Astrocyte (in vitro differentiated cells and primary cell): ENCODE measurements at places on chromosomes 16 and 17. TPM values are rescaled to one million over a fixed set of nuclear protein-coding genes. Genes with fewer than 3 reads are reported as not detected.

The ARL5C gene
- not detected in 2 replicates for total RNA-seq

The TP53TG3 gene
- total RNA-seq = not detected in 2 replicates

The CSH2 gene
- total RNA-seq = 4.3 and 5.8 TPM in 2 replicates

The CES3 gene
- total RNA-seq = 0.77 and 1.5 TPM in 2 replicates

DNA sequence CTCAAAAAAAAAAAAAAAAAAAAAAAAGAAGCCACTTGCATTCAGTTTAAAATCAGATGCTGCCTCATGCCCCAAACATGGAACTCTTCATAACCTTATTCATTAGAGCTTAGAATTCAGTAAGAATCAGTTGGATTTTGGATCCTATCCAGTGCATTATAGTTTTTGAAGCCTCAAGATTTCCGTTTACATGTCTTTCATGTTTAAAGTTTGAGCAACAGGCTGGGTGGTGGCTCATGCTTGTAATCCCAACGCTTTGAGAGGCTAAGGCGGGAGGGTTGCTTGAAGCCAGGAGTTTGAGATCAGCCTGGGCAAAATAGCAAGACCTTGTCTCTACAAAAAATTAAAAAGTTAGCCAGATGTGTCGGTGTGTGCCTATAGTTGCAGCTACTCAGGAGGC lies 55.0 kb downstream of the SNTB2 start:
- H3K36me3 ChIP-seq = peaks cover 4% of the 10 kb centered on the region
- no peak overlapping the region for H3K4me3 ChIP-seq
- no peaks in the 10 kb centered on the region for H3K27me3 ChIP-seq
- peaks cover 7% of the 10 kb centered on the region for H3K4me1 ChIP-seq

- H3K36me3 ChIP-seq = no peaks in the 10 kb centered on the region
- no peaks in the 10 kb centered on the region for H3K4me1 ChIP-seq
- H3K27ac ChIP-seq = no peak overlapping the region
- no peak overlapping the region for H3K4me3 ChIP-seq
- H3K27me3 ChIP-seq = peaks cover 2% of the 10 kb centered on the region
Observed at GRCh38 chr16:54129810-54130209, 156.8 kb downstream of the IRX3 start.

- no peak for DNase-seq
- no peaks in the 10 kb centered on the region for H3K36me3 ChIP-seq
- no peak overlapping the region for H3K4me3 ChIP-seq
- H3K27ac ChIP-seq = no peak overlapping the region
Observed at GRCh38 chr16:75770051-75770450, 43.8 kb upstream of the CPHXL start.

- no peaks in the 10 kb centered on the region for H3K4me1 ChIP-seq
- DNase-seq = no peak
- H3K27me3 ChIP-seq = peaks cover 12% of the 10 kb centered on the region
- no peaks in the 10 kb centered on the region for H3K36me3 ChIP-seq
- no peak overlapping the region for H3K27ac ChIP-seq
Observed at GRCh38 chr17:58268326-58268725, 12.4 kb downstream of the MPO start.

- H3K4me1 ChIP-seq = no peaks in the 10 kb centered on the region
- no peak overlapping the region for H3K27ac ChIP-seq
- DNase-seq = peak; percentile 5
- H3K36me3 ChIP-seq = no peaks in the 10 kb centered on the region
- H3K27me3 ChIP-seq = no peaks in the 10 kb centered on the region
Observed at GRCh38 chr17:61009663-61010062, 332.0 kb downstream of the BCAS3 start.

- DNase-seq = no peak
- no peaks in the 10 kb centered on the region for H3K36me3 ChIP-seq
- no peaks in the 10 kb centered on the region for H3K4me1 ChIP-seq
- H3K27ac ChIP-seq = no peak overlapping the region
Observed at GRCh38 chr17:34570506-34570905, 8.9 kb upstream of the TMEM132E start.

DNA sequence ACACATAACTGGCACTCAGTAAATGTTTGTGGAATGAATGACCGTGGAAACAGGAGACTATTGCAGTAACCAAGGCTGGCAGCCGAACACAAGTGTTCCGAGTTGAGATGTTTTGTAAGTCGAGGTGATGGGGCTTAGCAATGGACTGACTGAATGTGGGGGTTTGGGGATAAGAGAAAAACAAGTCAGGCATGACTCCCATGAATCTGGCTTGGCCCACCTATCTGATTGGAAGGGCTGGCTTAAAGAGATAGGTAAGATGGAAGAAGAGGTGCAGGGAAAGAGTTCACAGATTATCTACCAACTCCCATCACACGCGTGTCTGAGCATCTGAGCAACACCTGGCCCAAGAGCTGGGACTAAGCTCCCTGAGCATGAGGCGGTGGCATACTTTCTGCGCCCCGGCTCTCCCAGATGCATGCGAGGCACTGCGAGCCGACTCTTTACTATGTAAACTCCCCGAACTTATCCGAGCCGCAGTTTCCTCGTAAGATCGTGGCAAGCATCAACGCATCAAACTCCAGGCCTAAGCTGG lies 539 bp downstream of the IFT20 start:
- H3K36me3 ChIP-seq = no peaks in the 10 kb centered on the region
- H3K4me3 ChIP-seq = peak overlapping the region; percentile 95
- H3K27ac ChIP-seq = peak overlapping the region; percentile 99
- H3K27me3 ChIP-seq = no peaks in the 10 kb centered on the region
- DNase-seq = no peak

DNA sequence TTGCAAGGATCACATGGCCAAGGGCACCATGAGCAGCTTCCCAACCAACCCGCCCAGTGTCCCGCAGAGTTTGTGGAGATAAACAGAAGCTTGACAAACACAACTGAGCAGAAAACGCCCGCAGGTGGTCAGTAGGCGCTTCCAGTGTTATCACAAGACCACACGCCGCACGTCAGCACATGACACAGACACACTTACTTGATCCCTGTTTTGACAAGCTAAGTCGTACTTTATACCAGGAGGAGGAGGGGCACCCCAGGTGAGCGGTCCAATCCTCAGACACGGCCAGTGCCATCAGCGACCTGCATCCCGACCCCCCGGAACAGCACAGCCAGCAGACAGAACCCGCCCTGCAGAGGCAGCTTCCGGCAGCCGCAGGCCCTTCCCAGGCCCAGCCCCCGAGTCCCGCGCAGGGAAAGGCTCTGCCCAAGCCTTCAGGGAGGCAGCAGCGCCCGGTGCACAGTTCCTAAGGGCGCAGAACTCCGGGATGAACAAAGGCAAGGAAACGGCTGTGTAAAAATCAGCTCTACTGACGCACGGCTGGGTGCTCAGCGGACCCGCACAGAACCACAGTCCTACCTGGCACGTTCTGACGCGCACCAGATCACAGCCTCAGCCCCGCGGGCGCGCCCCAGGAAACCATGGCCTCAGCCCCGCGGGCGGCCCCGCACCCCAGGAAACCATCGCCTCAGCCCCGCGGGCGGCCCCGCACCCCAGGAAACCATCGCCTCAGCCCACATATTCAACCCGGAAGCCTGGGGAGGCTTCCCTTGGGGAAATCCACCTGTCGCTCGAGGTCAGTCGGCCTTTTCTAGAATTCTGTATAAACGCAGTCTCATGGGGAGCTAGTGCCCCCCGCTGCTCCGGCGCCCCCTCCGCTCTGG lies 27.8 kb downstream of the AXIN1 start:
- H3K36me3 ChIP-seq = no peaks in the 10 kb centered on the region
- H3K27me3 ChIP-seq = no peaks in the 10 kb centered on the region
- peaks cover 13% of the 10 kb centered on the region for H3K4me1 ChIP-seq

DNA sequence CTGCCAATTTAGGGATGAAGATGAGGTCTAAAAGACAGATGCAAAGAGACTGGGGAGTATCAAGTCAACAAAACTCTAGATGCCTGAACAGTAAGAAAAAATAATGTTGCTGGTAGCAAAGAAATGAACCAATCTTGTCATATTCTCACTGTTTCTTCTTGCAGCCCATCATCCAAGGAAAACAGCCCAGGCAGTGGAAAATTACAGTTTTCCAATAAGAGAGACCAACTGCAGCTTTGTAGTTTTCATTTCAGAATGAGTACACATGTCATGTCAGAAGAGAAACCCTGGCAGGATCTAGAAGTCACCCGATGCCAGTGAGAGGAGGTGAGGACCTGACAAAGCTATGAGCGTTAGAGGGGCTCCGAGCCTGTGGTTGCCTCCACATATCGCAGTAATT lies 500.4 kb upstream of the PSMD7 start:
- H3K4me1 ChIP-seq = no peaks in the 10 kb centered on the region
- H3K27me3 ChIP-seq = no peaks in the 10 kb centered on the region
- H3K36me3 ChIP-seq = no peaks in the 10 kb centered on the region
- DNase-seq = no peak
- H3K4me3 ChIP-seq = no peak overlapping the region
- no peak overlapping the region for H3K27ac ChIP-seq

GRCh38 chr17:61368049-61368831 lies 31.4 kb upstream of the TBX2 start:
- H3K27me3 ChIP-seq = no peaks in the 10 kb centered on the region
- H3K27ac ChIP-seq = no peak overlapping the region
- H3K36me3 ChIP-seq = no peaks in the 10 kb centered on the region
- no peak for DNase-seq
- no peaks in the 10 kb centered on the region for H3K4me1 ChIP-seq
- no peak overlapping the region for H3K4me3 ChIP-seq

- DNase-seq = no peak
- no peak overlapping the region for H3K27ac ChIP-seq
Observed at GRCh38 chr17:42303694-42304093, 15.4 kb downstream of the STAT5A start.

GRCh38 chr17:29608986-29609385 lies 13.7 kb downstream of the CORO6 start:
- no peak overlapping the region for H3K27ac ChIP-seq
- no peak for DNase-seq
- no peaks in the 10 kb centered on the region for H3K27me3 ChIP-seq
